ENCODE measurements at places on chromosomes 5 and 9.

DNA sequence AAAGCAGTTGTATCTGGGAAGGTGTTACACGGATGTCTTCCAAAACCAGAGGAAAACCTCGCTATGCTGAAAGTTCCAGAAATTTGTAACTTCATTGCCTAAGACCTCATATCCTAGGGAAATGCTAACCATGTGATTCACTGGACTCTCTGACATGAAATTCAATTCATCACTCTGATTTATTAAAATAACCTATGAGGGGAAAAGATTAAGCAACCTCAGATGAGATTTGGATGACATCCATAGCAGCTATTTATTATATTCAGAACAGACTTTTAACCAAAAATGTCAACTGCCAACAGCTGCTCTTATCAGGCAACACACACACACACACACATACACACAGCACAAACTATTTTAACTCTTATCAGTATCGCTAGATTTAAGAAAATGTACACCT, 1006.4 kb upstream of the CTNND2 start:
- H3K36me3 ChIP-seq: no peaks in the 10 kb centered on the region
- H3K27ac ChIP-seq: no peak overlapping the region
- H3K4me1 ChIP-seq: no peaks in the 10 kb centered on the region
- no peaks in the 10 kb centered on the region for H3K27me3 ChIP-seq
- DNase-seq: no peak

- peaks cover 11% of the 10 kb centered on the region for H3K36me3 ChIP-seq
- no peak overlapping the region for H3K27ac ChIP-seq
- no peaks in the 10 kb centered on the region for H3K4me1 ChIP-seq
- H3K27me3 ChIP-seq: no peaks in the 10 kb centered on the region
- DNase-seq: no peak
- no peak overlapping the region for H3K4me3 ChIP-seq
These were observed 204.2 kb downstream of the KDM4C start for GRCh38 chr9:6961845-6962522.

DNA sequence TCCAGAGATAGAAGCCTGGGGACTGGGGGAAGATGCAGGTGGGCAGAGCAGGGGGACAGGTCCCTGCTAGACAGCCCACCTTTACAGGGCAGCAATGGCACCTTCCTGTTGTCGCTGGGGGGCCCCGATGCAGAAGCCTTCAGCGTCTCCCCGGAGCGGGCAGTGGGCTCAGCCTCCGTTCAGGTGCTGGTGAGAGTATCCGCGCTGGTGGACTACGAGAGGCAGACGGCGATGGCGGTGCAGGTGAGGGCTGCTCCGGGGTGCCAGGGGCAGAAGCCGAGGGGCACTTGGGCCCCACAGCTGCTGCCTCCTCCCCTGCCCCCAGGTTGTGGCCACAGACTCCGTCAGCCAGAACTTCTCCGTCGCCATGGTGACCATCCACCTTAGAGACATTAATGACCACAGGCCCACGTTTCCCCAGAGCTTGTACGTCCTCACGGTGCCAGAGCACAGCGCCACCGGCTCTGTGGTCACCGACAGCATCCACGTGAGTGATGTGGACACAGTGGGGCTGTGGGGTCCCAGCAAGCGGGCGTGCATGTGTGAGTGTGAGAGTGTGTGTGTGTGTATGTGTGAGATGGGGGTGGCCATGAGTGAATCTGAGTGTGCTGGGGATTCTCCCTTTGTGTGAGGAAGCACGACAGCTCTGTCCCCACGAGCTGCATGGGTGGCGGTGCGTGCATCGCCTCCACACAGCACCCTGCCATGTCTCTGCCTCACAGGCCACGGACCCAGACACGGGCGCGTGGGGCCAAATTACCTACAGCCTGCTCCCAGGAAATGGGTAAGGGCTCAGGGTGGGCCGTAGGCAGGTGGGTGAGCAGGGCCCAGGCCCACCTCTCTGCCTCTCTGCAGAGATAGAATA, 28.4 kb downstream of the CDHR2 start:
- H3K4me1 ChIP-seq: peaks cover 8% of the 10 kb centered on the region
- no peaks in the 10 kb centered on the region for H3K36me3 ChIP-seq
- H3K4me3 ChIP-seq: no peak overlapping the region

- H3K36me3 ChIP-seq: no peaks in the 10 kb centered on the region
- no peak for DNase-seq
- no peak overlapping the region for H3K27ac ChIP-seq
- no peaks in the 10 kb centered on the region for H3K27me3 ChIP-seq
These were observed 21.7 kb downstream of the RMI1 start for GRCh38 chr9:84002344-84002743.

- H3K36me3 ChIP-seq: no peaks in the 10 kb centered on the region
- H3K4me3 ChIP-seq: no peak overlapping the region
- no peak overlapping the region for H3K27ac ChIP-seq
- H3K27me3 ChIP-seq: no peaks in the 10 kb centered on the region
- H3K4me1 ChIP-seq: no peaks in the 10 kb centered on the region
These were observed 80.1 kb downstream of the EDIL3 start for GRCh38 chr5:84304599-84304998.

GRCh38 chr9:1490341-1491232, 440.4 kb downstream of the DMRT2 start:
- no peaks in the 10 kb centered on the region for H3K4me1 ChIP-seq
- no peak overlapping the region for H3K27ac ChIP-seq
- no peaks in the 10 kb centered on the region for H3K27me3 ChIP-seq
- no peak for DNase-seq
- no peak overlapping the region for H3K4me3 ChIP-seq

GRCh38 chr9:20170122-20170521, 381.3 kb upstream of the SLC24A2 start:
- H3K27ac ChIP-seq: no peak overlapping the region
- H3K27me3 ChIP-seq: peaks cover 4% of the 10 kb centered on the region
- H3K4me3 ChIP-seq: no peak overlapping the region
- no peak for DNase-seq

DNA sequence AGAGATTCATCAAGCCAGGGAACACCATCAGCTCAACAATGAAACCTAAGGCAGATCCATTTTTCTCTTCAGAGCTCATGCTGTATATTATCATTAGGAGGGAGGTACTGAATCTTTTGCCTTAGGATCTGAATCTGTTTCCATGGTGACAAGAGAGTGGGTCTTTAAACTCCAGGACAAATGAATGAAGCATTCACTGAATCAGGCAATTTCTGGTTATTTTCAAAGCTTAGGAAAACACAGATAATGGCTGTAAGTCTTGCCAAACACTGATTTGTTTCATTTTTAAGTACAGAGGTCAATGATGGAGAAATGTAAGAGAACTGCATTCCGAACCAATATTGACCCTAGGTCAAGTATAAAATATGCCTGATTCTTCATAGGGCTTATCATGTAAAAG, 84.9 kb downstream of the GNA14 start:
- no peaks in the 10 kb centered on the region for H3K27me3 ChIP-seq
- H3K36me3 ChIP-seq: no peaks in the 10 kb centered on the region

DNA sequence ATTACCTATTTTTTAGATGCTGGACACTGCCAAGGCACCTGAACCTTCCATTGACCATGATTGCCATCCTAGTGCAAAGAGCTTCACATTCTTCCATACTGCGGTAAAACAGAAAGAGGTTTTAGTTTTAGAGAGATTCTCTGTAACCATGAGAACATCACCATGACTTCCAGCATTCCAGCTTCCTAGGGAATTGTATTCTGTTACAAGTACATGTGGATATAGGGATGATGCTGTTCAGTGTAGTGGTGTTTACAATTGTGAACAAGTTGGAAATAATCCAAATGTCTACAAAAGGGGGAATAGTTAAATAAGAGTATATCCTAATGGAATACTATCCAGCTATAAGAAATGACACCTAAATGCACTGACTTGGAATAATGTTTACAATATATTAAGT, 22.4 kb downstream of the NIPSNAP3B start:
- no peak overlapping the region for H3K4me3 ChIP-seq
- peaks cover 2% of the 10 kb centered on the region for H3K27me3 ChIP-seq
- H3K36me3 ChIP-seq: no peaks in the 10 kb centered on the region
